ENCODE measurements at places on chromosomes 12 and 14.

DNA sequence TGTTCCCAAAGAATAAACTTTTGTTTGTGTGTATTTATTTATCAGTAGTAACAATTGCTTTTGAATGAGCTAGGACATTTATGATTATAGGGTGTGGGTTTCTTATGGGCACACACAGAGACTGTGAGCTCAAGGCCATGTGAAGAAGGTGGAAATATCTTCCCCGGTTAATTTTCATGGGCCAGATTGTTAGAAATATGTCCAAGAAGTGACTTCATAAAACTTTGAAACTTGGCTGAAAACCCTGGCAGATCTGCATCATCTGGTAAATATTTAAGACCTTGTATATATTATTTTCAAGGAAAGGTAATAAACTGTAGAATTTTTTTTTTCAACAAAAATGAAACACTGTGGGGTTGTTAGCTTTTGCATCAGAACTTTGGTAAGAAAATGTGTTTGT lies 53.5 kb upstream of the RNU6-8 start:
- DNase-seq, result peak; percentile 9

DNA sequence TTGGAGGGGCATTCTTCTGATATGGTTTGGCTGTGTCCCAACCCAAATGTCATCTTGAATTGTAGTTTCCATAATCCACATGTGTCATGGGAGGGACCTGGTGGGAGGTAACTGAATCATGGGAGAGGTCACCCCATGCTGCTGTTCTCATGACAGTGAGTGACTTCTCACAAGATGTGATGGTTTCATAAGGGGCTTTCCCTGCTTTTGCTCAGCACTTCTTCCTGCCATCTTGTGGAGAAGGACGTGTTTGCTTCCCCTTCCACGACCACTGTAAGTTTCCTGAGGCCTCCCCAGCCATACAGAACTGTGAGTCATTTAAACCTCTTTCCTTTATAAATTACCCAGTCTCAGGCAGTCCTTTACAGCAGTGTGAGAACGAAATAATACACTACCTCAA lies 382.4 kb downstream of the VRK1 start:
- no peak for DNase-seq

- DNase-seq, result peak; percentile 17
Measured at GRCh38 chr12:128771681-128772080, 52.1 kb downstream of the SLC15A4 start.

- no peak for DNase-seq
Measured at GRCh38 chr12:69644511-69644910, 33.8 kb upstream of the LRRC10 start.

DNA sequence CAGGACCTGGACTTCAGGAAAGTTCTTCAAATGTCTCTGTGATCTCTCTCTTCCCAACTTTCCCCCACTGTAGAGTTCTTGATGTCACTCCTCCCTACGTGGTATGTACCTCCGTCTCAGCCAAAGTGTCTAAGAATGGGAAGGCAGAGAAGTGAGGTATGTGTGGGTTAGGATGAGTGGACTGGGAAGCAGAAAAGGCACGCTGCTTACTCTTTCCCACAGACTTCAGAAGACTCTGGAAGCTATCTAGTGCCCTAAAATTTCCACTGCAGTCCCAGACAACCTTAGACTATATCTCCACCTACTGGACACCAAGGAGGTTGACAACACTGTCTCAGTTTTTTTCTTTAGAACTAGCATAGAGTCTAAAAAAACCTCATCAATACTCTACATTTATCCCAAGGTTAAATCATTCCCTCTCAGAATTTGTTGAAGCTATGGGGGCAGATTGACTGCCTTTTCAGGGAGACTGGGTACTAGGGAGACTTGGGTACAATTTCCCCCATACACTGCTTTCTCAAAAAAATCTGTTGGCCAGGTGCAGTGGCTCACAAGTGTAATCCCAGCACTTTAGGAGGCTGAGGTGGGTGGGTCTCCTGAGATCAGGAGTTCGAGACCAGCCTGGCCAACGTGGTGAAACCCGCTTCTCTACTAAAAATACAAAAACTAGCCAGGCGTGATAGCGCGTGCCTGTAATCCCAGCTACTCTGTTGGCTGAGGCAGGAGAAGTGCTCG lies 20.6 kb upstream of the ITGA5 start:
- peak; percentile 61 for DNase-seq

- DNase-seq, result peak; percentile 26
Measured at GRCh38 chr14:24861083-24861630, 188.8 kb downstream of the STXBP6 start.

DNA sequence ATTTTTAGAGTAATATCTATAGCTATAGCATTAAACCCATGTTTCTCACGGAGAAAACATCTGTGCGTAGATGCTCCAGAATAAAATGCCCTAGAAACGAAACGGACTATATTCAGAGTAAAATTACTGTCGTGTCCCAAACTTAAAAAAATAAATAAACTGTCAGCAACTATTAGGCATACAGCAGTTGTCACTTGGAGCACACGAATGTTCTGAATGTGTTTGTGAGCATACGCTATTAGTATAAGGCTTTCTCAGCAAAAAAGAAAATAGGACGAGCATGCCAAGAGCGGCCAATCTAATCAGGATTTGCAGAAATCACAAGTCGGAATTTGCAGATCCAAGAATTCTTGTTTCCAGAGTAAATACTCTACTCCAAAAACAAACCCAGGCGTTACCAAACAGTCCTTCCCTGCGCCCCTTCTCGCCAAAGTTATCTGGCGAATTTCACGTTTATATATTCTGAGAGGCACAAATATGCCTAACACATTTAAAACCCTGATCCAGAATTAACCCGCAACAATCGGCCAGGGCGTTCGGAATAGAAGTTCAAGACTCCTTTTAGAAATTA lies 836 bp downstream of the PTPN21 start:
- DNase-seq, result no peak

GRCh38 chr14:51093371-51094281 lies 1.3 kb downstream of the TRIM9 start:
- no peak for DNase-seq

DNA sequence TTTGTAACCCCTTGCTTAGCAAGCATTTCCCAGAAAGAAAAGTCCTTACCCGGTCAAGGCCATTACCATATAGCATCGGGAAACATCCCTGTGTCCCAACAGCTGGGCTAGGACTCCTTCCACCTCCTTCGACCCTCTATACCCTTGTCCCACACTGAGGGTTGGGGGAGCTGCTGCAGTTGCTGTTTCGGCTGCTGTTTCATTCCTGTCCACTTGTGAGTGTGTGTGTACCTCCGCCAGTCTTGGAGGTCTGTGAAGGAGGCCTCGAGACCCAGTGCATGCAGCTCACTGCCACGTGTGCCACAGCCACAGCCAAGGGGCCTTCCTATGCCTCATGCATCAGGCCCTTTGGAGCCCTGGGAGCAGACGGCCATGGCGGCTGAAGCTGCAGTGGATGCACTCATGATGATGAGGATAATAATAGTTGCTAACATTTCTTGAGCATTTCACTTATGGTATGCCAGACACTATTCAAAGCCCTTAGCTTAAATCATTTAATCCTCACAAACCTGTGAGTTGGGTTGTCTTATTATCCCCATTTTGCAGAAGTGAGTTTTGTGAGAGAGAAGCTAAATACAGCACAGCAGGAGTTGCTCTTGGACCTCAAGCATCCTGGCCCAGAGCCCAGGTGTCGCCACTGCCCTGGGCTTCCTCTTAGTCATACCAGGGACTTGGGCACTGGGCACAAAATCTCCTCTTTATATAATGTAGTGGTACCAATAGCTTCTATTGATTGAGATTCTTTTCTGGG lies 156.5 kb downstream of the PRKCH start:
- no peak for DNase-seq

DNA sequence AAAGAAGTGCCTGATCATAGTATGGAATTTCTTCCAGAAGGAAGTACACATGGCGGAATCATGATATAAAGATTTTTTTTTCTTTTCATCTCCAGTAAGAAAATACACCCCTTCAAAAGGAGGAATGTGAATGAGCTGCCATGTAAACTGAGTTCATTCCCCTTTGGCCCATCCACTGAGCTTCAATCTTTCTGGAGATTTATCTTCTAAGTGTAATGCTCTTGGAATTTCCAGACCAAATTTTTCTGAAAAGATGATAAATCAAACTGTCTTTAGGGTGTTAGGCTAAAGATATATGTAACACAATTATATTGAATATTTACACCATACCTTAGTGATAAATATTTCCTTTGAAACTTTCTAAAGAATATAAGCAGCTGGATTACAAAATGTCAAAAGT lies 5.2 kb downstream of the DCN start:
- peak; percentile 43 for DNase-seq

- no peak for DNase-seq
Measured at GRCh38 chr12:60693019-60693626, 1097.3 kb downstream of the SLC16A7 start.

DNA sequence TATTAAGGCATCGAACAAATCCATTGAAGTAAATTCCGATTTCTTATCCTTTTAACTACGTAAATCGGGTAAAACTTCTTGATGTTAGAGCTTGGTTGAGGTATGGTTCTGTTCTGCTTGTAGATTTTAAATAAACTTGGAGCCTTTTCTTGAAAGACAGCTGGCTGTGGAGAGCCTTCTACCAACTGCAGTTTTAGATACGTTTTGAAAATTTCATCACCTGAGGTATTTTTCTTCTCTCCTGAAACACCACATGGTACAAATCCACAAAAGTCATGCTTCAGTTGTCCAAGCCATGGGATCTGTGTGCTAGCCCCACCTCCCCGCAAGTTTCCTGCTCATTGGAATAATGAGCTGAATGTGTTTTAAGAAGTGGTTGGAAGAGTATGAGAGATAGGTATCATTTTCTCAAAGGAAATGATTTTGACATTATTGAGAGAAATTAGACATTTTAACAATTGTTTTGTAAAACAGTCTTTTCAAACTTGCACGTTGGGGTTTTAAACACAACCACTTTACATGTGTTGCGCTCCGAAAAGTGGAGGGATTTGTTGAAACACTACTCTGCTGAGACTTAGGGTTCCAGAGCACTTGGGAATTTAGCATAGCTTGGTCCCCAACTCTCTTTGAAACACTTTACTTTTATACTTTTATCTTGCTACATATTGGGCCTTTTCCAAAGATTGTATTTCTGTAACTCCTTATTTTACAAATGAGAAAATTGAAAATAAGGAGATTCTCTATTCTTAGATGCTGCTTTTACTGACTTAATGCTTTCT lies 1.4 kb downstream of the PPM1A start:
- no peak for DNase-seq

DNA sequence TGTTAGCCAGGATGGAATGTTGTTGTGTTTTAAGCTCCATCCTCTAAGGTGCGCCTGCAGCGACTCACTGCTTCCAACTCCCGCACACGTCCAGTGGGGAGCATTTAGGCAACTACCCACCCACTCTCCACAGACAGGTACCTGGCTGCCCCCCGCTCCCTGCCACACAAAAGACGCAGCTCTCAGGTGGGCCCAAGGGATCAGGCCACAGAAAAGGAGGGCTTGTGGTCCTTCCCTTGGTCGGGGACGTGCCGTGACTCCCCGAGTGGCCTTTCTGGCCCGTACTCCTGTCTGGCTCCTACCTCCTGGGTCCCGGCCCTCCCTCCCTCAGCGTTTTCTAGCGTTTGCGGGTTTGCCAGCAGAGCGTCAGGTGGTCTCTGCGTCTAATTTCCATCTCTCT lies 16.2 kb downstream of the TEDC1 start:
- DNase-seq, result no peak

DNA sequence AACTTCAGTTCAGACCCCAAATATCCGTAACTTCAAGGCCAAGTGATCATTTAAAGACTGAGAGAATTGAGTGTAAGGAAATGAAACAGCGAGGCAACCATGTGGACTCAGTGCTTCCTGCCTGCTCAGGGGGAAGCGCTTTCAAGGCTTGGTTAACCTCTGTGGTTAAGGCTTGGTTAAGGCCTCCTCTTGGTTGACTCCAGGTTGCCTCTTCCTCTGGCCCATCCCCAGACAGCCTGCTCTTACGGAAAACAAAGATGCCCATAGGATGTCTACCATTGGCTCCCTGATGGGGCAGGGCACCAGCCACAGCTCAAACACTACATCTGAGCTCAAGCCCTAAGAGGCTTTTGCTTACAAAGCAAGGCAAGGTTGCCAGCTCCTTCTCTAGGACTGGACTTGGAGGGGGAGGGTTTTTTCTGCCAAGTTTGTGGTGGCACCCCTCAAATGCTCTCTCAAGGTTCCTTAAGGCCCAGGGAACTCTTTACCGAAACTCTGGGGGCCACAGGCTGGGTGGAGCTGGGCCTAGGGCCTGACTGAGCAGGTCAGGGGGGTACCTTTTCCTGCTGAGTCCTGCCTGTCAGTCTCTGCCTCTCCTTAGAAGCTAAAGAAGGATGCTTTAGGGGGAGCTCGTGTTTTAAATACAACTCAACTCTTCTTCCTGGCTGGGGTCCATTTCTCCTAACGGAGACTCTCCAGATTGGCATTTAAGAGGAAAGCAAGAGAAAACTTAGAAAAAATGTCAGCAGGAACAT lies 13.7 kb downstream of the COL2A1 start:
- no peak for DNase-seq

- no peak for DNase-seq
Measured at GRCh38 chr12:116071555-116072230, 205.8 kb downstream of the MED13L start.

DNA sequence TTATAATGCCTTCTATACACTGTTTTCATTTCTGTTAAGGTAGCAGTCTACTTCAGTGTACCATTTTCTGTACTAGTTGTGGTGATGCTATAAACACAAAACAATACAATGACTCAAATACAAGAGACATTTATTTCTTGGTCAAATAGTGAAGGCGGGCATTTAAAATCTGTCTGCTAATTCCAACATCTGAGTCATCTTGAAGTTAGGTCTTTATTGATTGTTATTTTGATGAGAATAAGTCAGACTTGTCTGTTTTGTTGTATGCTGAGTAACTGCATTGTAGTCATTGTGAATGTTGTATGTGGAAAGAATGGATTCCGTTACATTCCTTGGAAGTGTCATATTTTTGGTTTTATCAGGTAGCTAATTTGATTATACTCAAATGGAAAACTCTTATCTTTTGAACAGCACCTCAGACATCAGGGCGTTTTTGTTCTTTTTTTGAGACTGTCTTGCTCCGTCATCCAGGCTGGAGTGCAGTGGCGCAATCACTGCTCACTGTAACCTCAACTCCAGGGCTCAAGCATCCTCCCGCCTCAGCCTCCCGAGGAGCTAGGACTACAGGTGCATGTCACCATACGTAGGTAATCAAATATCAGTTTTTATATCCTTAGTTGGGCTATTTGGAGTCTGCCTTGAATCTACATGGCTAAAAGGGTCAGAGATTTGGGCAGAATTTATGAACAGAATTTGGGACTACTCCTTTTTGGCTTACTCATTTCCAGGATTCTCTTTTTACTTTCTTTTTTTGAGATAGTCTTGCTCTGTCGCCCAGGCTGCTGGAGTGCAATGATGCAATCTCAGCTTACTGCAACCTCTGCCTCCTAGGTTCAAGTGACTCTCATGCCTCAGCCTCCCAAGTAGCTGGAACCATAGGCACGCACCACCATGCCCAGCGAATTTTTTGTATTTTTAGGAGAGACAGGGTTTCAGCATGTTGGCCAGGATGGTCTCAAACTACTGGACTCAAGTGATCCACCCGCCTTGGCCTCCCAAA lies 56.8 kb downstream of the PAPLN start:
- DNase-seq, result no peak

All from fibroblast of skin of left quadriceps (primary cell).